ENCODE measurements at places on chromosomes 7 and 10.

- DNase-seq = no peak
Observed at GRCh38 chr10:60932756-60933155, 11.2 kb downstream of the RHOBTB1 start.

- DNase-seq = no peak
Observed at GRCh38 chr7:135407884-135408283, 102.0 kb downstream of the CNOT4 start.

GRCh38 chr7:1662767-1663166, 7.3 kb upstream of the ELFN1 start:
- DNase-seq = no peak

DNA sequence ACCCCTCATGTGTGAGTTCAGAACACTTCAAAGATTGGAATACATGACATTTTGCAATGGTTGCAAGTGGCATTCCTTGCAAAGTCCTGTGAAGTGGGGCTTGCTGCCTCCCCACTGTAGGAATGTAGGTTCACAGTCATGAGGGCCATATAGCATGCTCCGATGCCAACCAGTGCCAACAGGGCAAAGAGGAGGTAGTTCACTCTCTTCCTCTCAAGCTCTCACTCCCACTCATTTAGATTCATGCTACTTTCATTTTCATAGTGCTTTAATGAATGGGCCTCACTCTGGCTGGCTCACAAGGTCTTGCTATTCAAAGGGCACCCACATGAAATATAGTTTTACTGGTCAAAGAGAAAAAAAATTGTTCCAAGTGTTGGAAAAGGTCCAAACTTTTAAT, 169.9 kb upstream of the AOAH start:
- no peak for DNase-seq

GRCh38 chr10:42952931-42953683, 123.8 kb upstream of the RET start:
- DNase-seq = no peak

DNA sequence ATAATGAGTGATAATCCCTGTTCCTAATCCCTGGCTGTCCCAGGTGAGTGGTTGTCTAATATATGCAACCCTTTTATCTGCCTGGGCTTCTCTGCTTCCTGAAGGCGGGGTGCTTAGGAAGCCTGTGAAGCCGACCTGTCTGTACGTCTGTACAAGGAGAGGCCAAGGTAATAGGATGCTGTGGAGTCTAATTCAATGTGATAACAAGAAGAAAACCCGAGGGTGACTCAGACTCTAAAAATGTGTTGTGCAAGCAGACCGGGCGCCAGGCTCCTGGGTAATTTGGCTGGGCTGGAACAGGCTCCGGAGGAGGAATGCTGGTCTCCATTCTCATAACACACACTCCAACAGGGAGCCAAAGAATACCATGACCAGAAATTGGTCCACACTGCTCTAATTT, 43.6 kb downstream of the THNSL1 start:
- DNase-seq = no peak

GRCh38 chr7:136070736-136071505, 93.8 kb upstream of the MTPN start:
- DNase-seq = no peak

- no peak for DNase-seq
Observed at GRCh38 chr10:7853226-7853842, 35.0 kb downstream of the TAF3 start.

GRCh38 chr7:145665499-145666258, 450.9 kb upstream of the CNTNAP2 start:
- DNase-seq = no peak

- DNase-seq = no peak
Observed at GRCh38 chr10:7710446-7710845, 7.3 kb downstream of the ITIH2 start.

DNA sequence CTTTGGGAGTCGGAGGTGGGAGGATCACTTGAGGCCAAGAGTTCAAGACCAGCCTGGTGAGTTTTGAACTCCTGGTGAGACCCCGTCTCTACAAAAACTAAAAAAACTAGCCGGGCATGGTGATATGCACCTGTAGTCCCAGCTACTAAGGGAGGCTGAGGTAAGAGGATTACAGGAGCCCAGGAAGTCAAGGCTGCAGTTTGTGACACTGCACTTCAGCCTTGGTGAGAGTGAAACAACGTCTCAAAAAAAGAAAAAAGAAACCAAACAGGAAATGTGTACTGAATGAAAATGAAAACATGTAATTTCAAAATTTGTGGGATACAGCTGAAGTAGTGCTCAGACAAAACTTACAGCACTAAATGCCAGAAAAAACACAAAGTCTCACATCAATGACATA, 7.6 kb downstream of the ARHGAP12 start:
- DNase-seq = no peak

- DNase-seq = no peak
Observed at GRCh38 chr10:33010132-33011037, 52.4 kb upstream of the ITGB1 start.

DNA sequence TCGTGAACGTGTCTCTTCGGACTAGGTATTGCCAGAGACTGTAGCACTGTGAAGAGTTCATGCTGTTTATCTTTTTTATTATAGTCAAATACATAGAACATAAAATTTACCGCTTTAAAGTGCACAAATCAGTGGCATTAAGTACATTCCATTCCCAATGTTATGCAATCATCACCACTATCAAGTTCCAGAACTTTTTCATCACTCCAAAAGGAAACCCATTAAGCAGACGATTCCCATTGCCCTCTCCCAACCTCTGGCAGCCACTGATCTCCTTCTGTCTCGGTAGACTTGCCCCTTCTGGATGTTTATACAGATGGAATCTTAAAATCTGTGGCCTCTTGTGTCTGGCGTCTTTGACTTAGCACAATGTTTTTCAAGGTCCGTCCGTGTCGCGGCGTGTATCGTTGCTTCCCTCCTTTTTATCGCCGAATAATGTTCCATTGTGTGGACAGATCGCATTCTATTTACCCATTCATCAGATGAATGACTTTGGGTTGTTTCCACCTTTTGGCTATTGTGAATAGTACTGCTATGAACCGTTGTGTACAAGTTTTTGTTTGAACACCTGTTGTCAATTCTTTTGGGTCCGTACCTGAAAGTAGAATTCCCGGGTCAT, 2.7 kb downstream of the PROSER2 start:
- no peak for DNase-seq

DNA sequence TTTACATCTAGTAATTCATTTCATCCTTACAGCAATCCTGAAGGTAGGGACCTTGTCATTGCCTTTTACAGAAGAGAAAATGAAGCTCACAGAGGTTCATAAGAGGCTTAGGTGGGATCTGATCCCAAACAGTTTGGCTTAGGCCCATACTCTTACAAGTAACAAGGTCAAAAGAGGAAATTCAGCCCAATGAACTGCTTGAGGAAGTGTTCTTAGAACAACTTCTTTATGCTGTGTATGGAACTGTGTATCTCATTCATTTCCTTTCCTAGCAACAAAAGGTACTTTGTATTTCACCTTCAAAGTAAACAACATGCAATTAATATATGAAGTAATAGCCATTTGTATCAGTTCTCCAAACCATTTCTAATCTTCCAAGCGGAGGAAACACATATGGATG, 79.3 kb downstream of the AVL9 start:
- DNase-seq = no peak

- DNase-seq = no peak
Observed at GRCh38 chr10:14602807-14603533, 171.7 kb downstream of the FAM107B start.

DNA sequence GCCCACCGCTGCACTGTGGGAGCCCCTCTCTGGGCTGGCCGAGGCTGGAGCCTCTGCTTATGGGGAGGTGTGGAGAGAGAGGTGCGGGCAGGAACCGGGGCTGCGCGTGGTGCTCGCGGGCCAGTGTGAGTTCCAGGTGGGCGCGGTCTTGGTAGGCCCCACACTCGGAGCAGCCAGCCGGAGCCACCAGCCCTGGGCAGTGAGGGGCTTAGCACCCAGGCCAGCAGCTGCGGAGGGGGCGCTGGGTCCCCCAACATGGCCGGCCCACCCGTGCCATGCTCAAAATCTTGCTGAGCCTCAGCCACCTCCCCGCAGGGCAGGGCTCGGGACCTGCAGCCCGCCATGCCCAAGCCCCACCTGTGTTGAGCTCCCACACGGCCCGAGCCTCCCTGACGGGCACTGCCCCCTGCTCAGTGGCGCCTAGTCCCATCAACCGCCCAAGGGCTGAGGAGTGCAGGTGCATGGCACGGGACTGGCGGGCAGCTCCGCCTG, 856.8 kb upstream of the CELF2 start:
- no peak for DNase-seq

GRCh38 chr7:99451936-99452335, 13.2 kb downstream of the CPSF4 start:
- DNase-seq = no peak

DNA sequence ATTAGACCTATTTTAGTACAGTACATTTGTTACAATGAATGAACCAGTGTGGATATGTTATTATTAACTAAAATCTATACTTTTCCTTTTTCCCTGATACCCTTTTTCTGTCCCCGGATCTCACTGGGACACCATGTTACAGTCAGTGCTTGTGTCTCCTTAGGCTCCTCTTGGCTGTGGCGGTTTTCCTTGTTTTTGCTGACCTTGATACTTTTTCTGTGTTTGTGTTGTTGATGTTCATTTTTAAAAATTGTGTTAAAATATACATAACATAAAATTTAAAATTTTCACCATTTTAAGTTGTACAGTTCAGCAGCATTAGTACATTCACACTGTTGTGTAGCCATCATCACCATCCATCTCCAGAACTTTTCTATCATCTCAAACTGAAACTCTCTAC, 54.2 kb upstream of the OSBPL3 start:
- no peak for DNase-seq

- DNase-seq = no peak
Observed at GRCh38 chr7:33674804-33675411, 230.4 kb upstream of the BMPER start.

DNA sequence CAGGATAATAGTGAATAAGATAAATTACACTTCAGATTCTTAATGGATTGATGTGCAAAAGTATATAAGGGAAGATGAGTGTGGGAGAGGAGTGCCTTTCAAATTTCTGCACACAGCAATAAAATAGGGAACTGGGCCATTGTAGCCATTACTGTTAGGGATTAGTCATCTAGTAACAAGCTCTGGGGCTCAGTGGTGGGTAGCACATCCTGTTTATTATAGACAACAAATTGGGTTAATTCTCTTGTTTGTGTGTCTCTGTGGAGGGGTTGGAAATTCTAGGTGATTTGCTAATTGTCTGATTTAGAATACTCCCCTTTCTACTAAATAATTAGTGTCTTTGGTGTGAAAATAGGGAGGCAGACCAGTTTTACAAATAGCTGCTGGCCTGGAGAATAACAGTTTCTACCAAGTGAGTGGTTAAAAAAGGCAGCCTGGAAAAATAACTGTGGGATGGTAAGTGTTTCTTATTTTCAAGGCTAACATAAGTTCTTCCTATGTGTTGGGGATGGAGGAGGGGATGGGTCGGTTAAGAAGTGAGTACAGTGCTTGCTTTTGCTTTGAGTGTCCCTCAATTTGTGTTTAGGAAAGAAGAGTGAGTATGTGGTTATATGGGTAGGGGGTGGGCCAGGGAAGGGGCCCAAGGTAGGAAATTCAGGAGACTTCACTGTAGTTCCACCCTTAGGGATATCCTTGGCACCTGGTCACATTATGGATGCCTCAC, 43.3 kb upstream of the TMEM248 start:
- no peak for DNase-seq

- no peak for DNase-seq
Observed at GRCh38 chr7:113314594-113314993, 196.2 kb upstream of the SMIM30 start.

DNA sequence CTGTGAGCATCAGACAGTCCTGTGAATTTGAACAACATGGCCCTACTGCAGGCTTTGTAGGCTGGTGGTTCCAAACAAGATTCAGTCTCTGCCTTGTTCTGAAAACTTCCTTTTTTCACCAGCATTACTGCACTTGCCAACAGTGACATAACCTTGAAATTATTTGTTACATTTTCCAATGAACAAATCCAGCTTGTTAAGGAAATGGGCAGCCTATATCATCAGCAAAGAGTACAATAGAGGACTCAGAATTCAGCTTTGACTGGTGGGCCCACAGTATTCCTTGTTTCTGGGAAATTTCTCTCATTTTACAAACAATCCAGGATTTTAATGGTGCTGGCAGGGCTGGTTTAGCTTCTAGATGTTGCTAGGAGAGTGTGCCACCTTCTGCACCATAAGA, 703.7 kb upstream of the FZD8 start:
- peak; percentile 57 for DNase-seq

DNA sequence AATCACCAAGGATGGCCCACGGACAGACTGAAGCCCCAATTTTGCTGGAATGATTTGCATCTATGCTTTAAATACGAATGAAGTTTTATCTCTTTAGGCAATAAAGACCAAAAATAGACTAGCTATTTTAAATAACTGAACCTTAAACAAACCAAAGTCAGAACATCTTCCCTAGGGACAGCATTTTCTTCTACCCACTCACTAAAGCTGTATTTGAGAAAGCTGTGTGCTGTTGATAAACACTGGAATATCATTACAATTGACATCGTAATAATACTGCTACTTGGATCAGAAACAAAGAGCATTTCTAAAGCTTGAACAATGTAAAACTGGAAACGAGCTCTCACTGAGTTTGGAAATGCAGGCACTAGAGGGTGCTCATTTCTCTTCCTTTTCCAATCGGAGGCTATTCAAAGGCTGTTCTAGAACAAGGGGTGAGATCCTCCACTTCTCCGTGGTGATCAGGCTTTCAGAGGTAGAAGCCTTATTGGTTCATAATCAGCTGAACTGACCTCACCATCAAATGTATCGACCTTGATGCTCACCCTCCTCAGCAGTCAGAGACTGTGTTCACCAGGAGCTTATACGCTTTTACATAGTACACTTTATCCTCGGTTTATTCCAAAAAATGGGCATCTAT, 225.3 kb upstream of the PRSS1 start:
- no peak for DNase-seq

DNA sequence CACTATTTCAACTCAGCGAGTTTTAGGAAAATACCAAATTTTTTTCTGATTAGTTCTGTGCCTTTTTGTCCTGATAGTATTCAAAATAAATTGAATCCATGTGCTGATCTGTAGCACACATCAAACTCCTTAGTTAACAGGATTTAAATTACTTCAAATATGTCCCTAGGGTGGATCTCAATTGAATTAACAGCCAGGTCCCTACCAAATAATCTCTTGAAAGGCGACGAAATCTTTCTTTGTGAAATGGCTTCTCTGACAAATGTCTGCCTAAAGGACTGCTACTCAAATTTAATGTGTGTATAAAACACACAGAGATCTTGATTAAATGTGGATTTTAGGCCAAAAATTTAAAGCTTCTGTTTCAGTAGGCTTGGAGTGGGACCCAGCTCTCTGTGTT, 989.6 kb upstream of the KCND2 start:
- DNase-seq = no peak

Data from putamen (tissue), 1 donor.